ENCODE measurements at places on chromosomes 3 and 15. TPM values are rescaled to one million over a fixed set of nuclear protein-coding genes. Genes with fewer than 3 reads are reported as not detected.

DNA sequence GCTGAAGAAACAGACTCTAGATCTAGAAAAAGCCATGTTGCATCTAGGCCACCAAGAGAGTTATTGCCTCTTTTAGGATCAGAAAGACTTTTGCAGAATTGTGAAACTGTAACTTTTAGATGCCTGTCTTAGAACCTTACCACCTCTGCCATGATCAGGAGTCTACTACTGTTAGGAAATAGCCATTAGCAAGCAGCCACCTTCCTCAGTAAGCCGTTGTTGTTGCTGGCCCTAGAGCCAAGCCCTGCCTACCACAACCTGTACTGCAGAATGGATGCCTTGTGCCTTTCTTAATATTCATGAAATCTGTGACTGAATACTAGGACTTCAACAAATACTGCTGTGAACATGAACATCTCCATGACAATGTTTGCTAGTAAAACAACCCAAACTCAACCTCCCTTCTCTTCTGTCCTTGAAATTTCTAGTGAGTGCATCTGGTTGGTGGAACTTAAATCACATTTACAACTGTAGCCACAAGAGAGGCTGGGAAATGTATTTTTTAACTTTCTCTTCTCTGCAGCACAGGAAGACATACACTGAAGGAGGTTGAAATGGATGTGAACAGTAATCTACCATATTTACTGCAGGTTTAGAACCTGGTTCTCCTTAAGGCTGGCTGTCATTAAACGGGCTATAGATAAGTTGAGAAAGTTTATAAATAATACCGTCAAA, 20.7 kb downstream of the RASA2 start:
- no peak for DNase-seq

- no peak for DNase-seq
Measured at GRCh38 chr3:197434830-197435229, 120.9 kb downstream of the BDH1 start.

TMCO5A gene
- total RNA-seq = not detected

GRCh38 chr3:157156837-157157635, 2.9 kb downstream of the CCNL1 start:
- DNase-seq = no peak

TMEM207 gene
- not detected for total RNA-seq

GRCh38 chr15:59825901-59826300, 136.8 kb upstream of the BNIP2 start:
- DNase-seq = no peak

GRCh38 chr3:193662757-193663322, 69.8 kb downstream of the OPA1 start:
- DNase-seq = no peak

- no peak for DNase-seq
Measured at GRCh38 chr15:92780843-92781242, 119.3 kb upstream of the CHD2 start.

- DNase-seq = no peak
Measured at GRCh38 chr3:169345662-169346331, 317.7 kb downstream of the MECOM start.

GRCh38 chr15:40097968-40098476, 10.7 kb downstream of the BMF start:
- DNase-seq = no peak

- DNase-seq = no peak
Measured at GRCh38 chr3:50557915-50558314, 9.6 kb downstream of the C3orf18 start.

KNG1 gene
- total RNA-seq = not detected

GRCh38 chr3:59920822-59921221, 871.0 kb upstream of the CFAP20DC start:
- DNase-seq = no peak

DNA sequence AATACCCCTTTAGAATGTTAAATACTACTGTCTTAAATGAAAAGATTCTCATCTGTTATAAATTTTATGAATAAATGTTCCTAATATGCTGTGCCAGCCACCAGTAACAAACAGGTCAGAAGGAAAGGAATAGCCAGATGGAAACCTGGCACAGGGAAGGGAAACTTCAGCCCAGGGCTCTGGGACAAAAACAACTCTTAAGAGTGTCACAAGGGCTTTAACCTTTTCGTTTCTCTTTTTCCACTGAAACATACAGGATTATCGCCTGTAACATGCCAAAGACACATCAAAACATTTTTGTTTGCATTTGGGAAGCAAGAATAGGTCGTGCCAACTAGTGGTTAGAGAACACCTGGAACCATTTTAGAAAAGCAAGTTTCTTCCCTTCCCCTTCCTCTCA, 109.0 kb upstream of the NEDD4 start:
- no peak for DNase-seq

ZPLD1 gene
- not detected for total RNA-seq

ACY1 gene
- total RNA-seq = 66.1 TPM

DNA sequence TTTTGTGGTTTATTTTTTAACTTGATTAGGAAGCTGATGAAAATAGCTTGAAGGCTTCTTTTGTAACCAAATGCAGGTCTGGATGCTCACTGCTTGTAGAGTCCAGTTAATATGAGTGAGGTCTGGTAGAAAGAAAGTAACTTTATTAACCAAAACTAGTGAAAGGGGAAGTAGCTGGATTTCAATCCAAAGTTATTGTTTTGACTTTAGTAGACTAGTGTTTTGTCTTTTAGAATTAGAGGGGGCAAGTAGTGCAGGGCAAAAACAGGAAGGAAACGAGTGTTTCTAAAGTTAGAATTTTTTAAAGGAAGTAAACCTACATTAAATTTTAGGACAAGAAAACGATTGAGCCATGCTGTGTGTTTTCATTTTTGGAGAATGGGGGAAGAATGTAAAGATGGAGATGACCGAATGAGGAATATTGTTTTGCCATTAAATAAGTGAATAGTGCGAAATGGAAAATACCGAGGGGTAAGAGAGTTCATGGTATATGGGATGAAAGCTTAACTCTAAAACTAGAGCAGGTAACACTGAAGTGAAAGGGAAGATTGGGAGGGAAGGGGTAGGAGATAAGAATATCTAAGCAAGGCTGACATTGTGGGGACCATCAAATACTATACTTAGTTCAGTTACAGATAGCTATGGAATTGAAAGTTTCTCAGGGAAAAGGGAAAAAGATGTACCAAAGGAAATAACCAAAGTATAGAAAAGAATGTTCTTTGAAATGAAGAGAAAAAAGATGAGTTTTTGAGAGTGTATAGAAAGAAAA, 40.0 kb downstream of the USP3 start:
- DNase-seq = no peak

EHD4 gene
- 15.5 TPM for total RNA-seq

CHCHD6 gene
- total RNA-seq = 49.4 TPM

DNA sequence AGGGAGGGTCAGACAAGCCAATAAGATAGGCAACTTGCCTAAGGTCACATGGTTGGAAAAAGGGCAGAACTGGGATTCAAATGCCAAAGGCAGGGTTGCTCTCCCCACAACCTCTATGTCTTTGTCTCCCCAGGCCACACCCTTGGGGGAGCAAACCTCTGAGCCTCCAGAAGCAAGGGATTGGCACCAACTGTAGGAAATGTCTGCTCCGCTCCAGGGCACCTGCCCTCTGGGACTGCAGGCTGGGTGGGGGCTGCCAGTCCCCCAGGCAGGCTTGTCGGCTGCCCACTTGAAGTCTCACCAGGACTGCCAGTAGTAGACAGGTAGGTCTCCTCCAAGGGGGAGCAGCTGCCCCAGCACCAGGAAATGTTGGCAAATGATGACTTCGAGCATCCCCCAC, 2.0 kb downstream of the FAM3D start:
- DNase-seq = no peak

DNA sequence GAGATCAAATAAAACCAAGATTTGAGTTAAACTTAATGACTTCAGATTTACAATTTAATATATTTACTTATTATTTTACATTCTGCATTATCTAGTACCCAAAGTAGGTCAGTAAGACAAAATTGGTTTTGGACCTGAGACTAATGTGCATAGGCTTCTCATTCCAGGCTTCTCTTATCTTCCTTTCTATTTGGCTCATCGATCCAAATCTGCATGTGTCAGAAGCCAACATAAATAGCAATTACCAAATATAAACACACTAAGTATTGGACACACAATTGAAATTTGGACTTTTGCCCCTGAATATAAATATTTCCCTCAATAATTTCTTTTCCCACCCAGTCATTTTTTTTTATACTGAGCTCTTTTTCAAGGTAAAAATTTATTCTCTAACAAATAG, 290.6 kb upstream of the ARHGEF26 start:
- DNase-seq = no peak

GRCh38 chr3:196708467-196708866, 3.6 kb downstream of the CEP19 start:
- no peak for DNase-seq

- DNase-seq = no peak
Measured at GRCh38 chr15:100033140-100033857, 300.1 kb upstream of the LYSMD4 start.

DNA sequence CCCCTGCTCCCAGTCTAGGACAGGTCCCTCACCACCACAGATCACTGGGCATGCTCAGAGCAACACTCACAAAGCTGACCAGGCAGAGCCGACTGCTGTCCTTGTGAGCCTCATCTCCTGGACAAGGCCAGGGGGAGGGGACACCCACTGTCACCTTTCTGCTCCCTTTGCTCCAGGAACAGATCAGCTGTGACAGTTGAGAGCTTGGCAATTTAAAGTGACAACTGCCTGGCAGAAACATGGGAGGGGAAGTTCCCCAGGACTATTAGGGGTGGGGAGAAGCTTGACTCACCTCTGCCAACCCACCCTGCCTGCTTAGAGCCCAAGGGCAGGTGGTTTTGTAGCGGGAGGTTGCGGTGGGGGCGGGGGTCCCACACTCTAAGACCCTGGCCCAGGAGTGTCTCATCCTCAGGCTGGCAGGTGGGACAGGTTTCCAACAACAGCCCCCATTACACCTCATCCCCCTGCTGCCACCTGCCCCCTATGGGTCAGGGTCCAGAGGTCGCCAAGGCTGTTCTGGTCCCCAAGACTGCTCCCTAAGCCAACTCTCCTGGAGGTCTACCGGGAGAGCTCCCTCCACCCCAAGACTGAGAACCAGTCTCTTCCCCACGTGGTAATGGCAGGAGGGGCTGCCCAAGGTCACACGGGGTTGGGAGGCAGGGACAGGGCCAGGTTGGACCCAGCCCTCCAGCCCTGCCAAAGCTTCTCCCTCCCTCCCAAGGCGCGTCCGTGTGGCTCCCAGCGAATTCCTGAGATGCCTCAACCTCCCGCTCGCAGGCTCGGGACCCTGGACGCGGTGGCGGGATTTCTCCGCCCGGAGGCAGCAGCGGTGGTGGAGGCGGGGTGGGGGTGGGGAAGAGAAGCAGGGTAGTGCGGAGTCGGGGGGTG, 80.4 kb downstream of the IQSEC1 start:
- DNase-seq = no peak

GRCh38 chr3:106514431-106514830, 645.6 kb upstream of the CBLB start:
- no peak for DNase-seq

SPTSSB gene
- not detected for total RNA-seq

DNA sequence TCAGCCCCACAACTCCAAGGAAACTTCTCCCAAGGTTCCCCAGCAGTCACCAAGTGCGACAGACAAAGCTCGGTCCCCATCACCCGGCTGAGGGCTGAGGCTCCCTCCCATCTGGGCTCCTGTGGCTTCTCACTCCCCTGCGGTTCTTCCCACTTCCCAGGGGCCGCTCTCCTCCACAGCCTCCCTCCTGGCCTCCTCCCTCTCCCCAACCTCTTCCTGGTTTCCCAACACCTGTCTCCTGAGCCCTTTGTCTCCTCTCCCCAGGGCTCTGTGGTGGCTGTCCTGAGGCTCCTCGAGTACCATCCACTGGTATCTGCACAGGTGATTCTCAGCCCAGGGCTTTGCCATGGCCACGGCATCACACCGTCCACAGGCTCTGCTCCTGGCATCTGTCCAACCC, 113.2 kb upstream of the NSMCE3 start:
- no peak for DNase-seq

Data from A172 (cell line).